ENCODE measurements at places on chromosomes 7 and 10.

DNA sequence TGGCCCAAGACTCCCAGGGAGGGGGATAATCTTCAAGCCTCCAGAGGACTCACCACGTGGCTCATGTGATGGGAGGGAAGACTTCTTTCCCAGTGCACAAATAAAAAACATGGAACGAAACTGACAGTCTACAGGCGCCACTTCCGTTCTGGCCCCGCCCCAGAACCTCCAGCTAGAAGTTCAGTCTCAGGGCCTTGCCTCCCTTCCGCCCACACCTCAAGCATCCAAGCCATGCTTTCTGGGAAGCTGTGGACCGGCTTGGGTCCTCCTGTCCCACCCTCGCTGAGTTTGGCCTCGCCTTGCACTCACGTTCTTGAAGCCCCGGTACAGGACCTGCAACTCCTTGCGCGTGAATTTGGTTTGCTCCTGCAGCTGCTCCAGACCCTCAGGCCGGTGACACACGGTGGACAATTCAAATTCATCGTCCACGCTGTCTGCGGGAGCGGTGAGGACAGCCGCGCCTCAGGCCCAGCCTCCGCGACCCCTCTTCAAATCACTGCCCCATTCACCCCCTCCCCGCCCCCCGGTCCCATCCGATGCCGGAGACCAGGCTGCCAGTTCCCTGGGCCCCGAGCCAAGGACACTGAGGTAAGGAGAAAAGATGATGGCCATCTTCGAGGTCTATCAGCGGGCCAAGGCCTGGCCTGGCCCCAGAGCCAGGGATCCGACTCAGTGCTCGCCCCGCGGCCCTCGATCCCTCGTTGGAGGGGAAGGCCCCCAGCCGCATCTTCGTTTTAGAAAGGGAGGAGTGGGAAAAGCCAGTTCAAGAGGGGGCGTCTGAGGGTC lies 10.7 kb upstream of the OGA start:
- no peak for DNase-seq

GRCh38 chr10:69439813-69440506 lies 11.3 kb upstream of the TSPAN15 start:
- no peak for DNase-seq

DNA sequence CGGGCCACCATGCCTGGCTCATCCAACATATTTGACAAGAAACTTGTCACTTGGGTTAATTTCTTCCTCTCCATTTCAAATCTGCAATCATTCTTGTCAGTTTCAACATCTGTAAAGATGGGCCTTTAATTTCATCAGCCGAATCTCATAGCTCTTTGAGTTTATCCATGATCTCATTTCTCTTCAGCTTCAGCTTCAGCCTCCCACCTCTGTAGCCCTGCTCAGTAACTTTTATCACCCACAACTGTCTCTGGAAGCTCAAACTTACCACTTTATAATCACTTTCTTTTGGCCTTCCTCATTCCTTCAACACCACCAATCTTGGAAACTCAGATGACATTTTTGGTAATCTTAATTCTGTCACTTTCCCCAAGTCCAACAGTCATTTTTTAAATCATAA lies 83.2 kb downstream of the CPED1 start:
- DNase-seq = no peak

DNA sequence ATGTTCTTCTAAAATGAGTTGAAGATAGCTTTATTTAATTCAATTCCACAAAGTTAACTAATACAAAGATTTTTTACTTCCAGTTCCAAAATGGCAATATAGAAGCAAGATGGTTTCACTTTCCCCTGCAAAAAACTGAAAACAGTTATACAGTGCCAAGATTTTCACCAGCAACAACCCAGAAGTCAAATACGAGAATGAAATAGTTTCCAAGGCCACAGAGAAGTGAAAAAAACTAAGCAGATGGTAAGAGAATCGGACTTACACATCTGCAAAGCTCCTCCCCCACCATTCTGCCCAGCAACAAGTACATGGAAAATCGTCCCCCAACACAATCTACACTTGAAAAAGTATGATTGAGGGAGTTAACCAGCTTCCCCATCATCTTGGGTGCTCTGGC lies 30.3 kb upstream of the KEL start:
- DNase-seq = no peak

DNA sequence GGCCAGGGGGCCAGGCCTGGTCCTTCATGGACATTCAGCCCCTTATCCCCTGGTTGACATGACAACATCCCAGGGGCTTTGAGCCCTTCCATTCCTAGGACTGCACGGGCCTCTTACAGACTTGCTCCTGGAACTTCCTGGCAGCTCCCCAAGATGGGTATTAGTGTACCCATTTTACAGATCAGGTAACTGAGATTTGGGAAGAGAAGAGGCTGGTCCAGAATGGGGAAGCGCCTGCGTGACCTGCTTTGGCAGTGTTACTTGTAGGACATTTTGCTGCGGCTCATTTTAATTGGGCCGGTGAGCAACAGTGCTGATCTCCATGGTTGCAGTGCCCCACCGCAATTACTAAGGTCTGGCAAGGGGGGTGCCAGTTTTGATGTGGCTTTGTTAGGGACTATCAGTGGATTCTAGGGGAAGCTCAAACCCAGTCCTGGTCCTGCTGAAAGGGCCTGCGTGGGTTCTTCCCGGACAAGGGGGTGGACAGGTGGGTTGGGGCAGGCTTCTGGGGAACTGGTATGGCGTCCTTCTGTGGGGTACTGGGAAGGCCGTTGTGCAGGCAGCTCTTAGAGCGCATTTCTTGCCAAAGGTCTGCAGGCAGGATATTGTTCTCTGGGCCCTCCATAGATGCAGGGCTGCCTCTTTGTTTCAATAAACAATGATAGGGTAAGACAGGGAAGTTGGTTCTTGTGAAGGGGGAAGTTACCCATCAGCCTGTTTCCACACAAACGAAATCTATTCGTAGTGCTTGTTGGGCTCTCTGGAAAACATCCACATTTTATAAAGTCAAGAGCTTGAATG lies 137.6 kb downstream of the RGS10 start:
- DNase-seq = no peak

DNA sequence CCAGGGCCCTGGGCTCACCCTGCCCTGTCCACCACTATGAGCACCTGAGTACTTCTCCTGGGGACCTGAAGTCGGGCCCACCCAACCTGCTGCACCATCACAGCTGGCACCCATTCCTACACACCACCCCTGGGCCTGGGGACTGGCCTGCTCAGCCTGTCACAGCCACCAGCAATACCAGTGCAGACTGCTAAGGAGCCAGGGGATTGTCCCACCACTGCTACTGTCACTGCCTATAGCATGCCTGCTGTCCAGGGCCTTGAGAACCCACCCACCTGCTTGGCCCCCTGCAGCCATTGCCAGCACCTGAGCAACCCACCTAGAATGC lies 624.8 kb upstream of the FOXK1 start:
- DNase-seq = no peak

DNA sequence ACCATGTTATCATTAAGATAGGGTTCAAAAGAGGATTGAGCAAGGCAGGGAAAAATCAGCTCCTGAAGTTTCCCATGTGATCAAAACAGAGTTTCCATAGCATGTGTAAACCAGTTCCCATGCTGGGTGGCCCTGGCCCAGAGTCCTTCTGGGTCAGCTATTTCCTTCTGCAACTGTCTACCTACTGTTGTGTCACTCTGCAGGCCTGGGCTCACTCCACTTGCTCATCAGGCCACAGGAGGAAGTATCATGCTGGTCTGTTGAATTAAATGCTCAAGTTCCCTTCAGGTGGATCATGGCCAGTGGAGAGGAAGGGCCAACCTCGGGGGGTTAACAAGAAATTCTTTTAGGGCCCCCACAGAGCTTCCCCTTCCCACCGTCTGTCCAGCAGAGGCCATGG lies 104.7 kb downstream of the GFRA1 start:
- DNase-seq = no peak

DNA sequence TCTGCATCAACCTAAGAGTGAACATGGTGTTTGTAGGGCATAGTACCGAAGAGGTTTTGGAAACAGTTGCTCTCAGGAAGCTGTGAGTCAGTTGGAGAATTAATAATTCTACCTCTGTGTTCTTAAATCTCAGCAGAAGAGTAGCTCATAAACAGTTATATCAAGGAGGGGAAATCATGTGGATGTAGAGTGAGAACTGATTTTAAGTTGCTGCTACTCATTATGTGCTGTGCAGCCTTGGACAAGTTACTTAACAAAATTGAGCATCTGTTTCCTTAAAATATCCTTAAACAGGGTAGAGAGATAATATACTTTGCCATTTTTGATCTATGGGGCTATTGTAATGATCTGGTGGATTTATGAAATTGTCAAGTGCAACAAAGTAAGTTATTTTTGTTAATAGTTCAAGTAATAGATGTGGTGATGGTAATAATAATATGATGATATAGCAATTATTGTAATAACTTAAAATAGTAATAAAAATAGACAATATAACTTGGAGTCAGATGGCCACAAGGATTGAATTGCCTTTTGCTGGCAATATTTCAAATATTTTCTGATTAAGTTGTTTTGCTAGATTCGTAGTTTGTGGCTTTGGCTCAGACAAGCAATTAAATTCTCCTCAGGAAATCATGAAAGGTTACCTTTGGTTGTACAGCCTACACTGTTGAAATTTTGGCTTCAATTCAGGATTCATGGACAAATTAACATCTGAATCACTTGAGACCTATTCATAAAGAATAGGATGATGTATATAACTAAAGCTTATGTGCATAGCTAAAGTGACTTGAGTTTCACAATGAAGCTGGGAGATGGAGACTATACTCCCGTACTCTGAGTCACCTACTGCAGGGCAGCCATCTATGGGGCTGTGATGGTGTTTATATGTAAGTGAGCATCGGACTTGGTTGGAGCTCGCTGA lies 228.5 kb downstream of the CDK14 start:
- DNase-seq = no peak

DNA sequence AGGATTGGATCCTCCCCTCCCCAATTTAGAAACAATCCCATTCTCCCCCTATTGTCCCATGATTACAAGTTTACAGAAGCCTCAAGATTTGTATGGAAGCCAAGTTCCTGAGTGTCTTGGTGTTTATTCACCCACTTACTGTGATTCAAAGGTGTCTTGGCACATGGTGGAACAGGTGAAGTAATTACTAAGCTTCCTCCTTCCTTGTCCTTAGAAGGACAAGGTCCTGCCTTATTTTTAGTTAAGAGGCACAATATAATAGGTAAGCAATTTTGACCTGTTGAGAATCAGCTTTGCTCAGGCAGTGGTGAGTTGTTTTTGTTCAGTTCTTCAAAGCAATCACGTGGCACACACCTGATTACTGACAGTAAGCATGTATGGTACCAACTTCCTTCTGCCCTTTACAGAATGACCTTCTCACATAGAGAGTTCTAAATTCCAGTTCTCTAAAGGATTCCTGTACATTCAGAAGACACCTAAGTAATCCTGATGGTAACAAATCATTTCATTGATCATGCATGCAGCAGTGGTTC lies 60.7 kb upstream of the SLC13A1 start:
- no peak for DNase-seq

- DNase-seq = no peak
Measured at GRCh38 chr10:94122211-94122610, 128.5 kb downstream of the PLCE1 start.

GRCh38 chr10:49109669-49110340 lies 5.5 kb downstream of the VSTM4 start:
- DNase-seq = no peak

DNA sequence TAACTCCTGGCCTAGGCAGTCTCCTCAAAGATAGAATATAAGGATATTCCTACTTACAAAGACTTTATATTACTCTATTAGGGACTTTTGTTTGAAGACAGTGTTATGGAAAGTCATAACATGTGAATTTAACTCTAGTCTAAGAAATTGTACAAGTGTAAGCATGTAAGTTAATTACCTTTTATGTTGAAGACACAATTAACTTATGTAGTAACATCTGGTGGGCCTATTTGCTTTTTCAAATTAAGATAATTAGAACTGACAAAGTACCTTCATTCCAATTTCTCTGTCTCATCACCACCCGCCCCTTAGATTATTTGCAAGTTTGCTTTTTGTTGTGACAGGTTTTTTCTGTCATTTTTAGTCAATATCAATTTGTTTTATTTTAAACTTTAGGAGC lies 126.0 kb upstream of the THSD7A start:
- DNase-seq = no peak

DNA sequence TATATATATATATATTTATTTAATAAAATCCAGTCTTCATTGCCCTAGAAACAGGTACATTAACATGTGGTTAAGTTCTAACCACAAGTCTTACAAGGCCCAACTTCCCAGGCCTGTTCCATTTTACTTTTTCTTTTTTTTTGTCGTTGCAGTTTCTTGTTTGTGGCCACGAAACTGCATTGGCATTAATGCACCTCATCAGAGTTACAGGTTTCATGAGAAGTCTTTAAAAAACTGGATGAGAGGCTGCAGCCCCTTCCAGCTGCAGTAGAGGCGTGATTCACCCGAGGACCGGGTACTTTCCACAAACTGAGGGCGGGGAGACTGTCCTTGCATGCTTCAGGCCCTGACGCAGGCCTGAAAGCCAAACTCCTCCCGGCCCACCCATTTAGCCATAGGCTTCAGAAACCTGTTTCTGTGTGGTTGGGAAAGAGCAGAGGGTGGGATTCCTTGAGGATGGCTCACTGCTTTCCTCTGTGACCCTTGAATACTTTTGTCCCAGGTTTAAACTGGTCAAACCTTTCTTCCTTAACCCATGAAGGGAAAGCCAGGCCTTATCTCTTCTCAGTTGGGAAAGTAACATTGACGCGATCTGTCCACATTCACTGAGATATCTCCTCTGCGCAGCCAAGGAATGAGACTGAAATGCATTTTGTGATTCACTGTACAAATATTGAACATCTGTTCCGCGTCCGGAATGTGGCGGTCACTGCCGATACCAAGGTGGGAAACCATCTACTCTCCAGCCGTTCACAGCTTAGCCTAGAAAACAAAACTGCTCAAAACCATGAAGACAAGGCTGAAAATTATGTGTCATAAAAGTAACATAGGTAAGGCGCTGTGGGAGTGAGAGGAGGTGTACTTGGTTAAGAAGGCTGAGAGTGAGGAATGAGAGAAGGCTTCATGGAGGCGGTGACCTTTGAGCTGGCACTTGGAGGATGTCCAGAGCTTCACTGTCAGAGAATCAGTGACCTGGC lies 311.7 kb downstream of the GATA3 start:
- peak; percentile 30 for DNase-seq

Data from activated T-cell treated with anti-CD3 and anti-CD28 coated beads for 24 hours (primary cell).